Adipocyte (in vitro differentiated cells): ENCODE measurements at places on chromosomes 2 and 18.

DNA sequence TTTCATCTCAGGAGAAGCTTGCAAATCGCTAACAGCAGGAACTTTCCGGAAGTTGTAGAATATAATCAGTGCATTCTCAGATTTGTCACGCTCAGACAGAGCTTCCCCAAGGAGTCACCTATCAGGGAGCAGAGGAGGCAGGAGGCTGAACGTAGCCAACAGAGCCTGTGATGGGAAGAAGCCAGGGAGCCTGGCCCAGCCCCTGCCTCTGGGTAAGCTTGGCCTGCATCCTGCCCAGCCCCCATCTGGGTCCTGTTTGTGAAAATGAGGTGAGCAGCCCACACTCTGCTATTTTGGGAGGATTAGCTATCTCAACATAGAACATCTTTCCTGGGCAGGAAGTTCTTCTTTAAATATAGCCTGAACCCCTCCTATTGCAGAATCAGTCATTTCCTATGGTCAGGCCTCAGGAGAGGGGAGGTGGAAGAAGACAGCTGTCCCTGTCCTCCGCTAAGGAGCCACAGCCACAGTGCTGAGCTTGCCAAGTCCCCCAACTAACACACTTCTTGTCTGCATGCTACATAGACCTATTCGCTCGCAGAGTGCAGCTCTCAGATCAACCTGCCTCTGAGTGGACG is 19.2 kb upstream of the PKDCC start:
- no peak for DNase-seq

- DNase-seq: peak; percentile 92
These were observed 80.4 kb downstream of the LPIN2 start for GRCh38 chr18:2932247-2933181.

DNA sequence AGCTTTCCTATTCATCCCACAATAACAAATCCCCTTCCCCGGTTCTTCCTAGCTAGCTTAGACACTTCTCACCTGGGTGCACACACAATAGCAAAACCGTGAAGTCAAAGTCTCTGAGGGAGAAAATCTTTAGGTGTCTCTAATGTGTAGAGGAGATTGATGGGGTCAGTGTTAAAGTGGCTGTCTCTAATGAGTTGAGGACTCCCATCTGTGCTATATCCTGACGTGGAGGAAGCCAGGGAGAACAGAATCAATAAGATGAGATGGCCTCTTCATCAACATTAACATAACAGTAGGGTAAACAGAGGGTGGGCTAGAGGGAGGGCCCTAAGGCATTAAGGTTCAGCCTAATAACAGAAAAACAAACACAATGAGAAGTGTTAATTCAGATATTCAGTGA is 120.4 kb downstream of the SLC5A7 start:
- no peak for DNase-seq

- no peak for DNase-seq
These were observed 124.0 kb downstream of the NEB start for GRCh38 chr2:151610310-151610709.

GRCh38 chr18:26121476-26121875 is 12.2 kb upstream of the PSMA8 start:
- DNase-seq: peak; percentile 47

DNA sequence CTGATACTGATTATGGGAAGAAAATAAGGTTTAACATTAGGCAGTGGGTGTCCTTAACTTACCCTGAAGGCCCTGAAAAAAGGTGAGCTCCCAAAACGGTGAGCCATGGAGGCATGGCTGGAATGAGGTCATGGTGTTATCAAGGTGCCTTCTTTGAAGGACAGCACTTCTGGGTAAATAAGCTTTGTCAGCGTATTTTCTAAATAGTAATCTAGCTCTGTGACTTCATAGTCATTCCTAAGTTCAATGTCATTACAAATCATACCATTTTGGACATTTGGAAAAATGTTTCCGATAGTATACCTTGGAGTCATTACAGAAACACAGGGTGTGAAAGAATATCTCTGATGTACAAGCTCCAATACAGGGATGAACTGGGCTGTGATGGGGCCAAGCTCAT is 35.2 kb upstream of the CNGA3 start:
- no peak for DNase-seq

DNA sequence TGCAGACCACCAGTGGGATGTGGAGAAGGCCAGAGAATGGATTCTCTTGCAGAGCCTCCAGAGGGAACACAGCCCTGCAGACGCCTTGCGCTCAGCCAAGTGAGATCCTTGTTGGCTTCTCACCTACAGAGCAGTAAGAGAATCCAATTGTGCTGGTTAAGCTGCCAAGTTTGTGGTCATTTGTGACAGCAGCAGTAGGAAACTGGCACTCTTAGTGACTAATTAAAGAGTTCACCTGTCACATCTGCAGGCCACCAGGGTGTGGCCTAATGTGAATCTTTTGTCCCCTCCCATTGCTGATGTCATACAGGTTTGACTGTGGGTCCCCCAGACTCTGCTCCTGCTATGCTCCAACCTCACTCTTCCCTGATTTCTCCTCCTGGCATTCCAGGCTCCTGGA is 235.9 kb downstream of the TFCP2L1 start:
- DNase-seq: no peak

DNA sequence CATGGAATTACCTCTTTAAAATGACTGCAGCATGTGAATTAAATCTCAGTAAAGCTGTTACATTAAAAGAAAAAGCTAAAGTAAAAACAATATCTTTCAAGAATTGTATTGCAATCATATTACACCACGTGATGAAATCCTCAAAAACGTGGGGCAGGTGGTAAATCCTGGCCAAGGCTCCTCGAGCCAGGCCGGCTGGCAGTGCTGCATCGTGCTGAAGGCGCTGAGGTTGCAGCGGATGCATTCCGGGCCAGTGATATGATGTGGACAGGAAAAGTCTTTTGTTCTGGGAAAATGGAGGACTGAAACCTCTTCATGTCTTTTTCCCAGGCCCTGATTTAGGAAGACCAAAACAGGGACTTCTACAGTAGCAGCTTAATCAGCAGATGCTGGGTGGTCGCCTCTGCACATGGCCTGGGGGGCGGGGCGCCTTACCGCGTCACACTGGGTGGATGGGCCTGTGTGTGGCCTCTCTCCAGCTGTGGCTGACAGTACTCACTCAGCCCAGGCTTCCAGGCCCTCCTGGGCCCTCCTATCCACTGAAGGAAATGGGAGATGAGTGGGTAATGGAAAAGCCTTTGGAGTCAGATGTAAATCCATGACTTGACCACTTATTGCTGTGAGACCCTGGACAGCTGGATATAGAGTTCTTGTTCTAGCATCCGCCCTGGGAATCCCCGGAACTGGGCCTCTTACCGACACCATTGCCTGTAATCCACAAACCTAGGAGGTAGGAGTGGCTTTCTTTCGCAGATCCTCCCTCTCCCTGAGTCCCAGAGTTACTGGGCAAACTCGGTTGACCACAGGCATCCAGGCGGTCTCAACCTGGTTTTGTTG is 45.1 kb downstream of the PROC start:
- DNase-seq: no peak

- DNase-seq: peak; percentile 67
These were observed 864 bp downstream of the LBH start for GRCh38 chr2:30231996-30232800.

DNA sequence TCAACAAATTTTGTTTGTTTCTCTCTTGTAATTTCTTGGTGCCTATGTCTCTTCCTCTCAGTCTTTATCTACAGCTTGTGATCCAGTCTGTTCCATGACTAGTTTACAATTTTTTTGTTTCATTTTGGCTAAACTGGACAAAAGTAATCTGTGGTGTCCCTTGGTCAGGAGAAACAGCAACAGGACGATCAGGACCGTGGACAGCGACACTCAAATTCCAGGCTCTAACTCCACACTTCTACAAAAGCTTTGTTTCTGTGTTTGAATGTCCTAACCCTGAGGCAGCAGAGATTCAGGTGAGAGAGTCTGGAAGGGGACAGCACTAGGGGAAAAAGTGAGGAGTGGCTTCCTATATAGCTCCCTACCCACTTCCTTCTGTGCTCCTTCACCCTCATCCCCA is 593.3 kb upstream of the FANCL start:
- DNase-seq: peak; percentile 51

DNA sequence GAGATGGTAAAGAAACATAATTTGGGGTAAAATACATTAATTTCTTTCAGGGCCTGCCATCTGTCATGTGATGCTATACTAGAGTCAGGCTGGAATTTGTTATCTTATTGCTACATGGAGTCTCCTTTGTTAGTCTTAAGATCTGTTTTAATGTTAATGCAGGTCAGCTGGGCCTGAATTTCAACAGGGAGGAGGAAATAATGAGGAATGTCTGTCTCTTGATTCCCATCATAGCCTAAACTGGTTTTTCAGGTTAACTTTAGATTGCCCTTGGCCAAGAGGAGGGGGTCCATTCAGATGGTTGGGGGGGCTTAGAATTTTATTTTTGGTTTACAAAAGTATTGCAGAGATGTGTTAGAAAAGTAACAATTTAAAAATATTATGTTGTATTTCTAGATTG is 19.0 kb upstream of the FEZ2 start:
- DNase-seq: peak; percentile 34

DNA sequence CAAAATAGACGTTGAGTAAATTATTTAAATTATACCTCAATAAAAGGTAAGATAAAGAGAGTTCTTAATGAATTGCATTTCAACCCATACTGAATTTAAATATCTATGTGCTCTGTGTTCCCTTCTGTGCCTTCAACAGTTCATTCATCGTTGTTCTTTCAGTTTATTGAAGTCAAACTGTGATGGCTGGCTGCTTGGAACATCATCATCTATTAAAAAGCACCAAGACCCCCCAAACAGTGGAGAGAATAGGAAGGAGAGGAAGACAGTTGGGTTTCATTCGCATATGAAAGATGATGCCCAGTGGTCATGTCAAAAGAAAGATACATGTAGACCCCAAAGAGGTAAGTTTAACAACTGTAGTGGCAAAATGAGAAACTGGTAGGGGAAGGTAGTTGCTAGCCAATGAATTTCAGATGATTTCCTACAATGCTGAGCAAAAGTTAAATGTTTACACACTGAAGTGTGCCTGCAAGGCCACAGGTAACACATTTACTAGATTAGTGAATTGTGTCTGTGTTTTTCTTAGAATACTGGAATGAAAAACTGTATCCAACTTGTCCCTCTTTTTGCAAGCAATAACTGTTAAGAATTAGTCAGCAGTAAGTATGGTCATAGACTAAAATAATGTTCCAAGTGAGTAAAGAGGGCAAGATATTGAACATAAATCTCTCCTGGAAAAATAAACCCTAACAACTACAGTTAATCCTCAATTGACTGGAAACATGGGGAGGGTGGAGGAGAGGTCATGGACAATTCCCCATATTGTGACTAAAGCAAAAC is 331.3 kb downstream of the KIAA1328 start:
- DNase-seq: no peak

GRCh38 chr2:143263066-143263625 is 133.9 kb downstream of the ARHGAP15 start:
- DNase-seq: no peak

DNA sequence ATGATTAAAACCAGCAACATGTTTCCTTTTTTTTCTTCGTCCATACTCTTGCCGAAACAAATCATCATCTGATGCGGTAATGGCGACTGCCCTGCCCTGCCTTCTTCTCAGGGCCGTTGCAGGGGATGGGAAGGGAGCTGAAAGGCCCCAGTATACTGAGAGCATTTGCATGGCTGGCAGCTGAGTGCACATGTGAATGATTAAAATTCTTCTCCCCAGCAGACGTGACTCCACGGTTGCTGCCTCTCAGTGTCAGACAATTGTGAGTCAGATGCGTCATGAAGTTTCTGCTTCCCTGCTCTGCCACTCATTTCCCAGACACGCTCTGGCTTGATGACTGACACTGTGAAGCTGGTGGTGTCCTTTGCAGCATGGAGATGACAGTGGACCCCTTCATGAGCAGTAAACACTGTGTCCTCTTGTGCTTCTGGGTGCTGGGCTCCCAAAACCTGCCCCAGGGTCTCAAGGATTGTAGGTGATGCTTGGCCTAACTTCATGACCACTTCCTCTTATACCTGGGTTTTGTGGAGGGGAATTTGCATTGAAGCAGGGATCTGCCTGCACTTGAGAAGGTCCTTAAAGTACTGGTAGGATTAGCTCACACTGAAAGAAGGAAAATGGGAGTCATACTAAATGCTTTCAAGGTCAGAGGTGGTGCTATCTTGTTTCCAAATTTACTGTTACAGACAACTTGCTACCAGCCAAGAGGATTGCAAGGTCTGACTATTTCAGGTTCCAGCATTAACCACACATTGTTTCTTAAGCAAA is 222.5 kb upstream of the COPS8 start:
- peak; percentile 92 for DNase-seq

DNA sequence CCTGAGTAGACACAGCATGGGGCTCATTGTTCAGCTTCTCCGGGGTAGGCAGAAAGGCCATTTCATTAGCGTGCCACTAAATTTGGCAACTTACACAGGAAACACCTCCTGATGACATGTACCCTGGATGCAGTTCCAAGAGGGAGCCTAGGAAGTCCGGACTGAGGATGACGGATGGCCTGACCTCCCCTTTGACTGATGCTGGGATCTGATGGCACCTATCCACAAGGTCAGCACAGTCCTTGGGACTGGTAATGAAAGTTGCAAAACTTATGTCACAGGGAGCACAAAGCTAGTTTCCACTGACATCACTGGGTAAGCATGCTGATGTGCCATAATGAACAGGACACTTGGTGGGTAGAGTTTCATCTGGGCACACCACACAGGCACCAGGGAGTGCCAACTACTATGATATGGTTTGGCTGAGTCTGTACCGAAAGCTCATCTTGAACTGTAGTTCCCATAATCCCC is 126.7 kb upstream of the ARL4C start:
- DNase-seq: no peak

- no peak for DNase-seq
These were observed 65.3 kb upstream of the GLI2 start for GRCh38 chr2:120670371-120670770.

DNA sequence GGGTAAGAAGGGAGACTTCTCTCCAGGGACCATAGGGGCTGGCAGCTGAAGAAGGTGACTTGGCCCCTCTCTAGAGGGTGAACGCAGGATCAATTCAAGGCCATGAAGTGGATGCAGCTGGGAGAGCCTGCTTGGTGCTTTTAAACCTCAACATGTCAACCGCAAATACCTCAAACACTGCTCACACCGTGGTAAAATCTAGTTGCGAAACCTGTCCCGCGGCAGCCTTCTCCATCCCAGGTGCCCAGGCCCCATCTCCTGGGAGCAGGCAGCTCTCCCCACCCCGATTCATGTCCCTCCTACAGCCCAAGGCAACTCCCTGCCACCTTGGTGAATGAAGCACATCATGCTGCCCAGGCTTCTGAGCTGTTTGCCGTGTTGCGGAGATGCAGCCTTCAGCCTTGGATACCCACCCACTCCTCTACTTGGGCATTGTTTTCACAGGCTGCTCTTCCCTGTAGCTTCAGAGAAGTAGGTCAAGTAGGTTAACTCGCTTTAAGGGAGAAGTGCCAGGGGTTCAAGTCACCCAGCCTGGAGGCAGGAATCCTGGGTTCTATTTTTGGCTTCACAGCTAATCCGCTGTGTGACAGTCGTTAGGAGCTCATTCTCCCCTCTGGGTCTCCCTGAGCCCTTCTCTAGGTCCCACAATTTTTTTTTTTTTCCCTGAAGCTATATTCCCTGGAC is 6.2 kb upstream of the EFR3B start:
- no peak for DNase-seq
